ENCODE measurements at places on chromosomes 5 and 9.

- peak; percentile 30 for DNase-seq
Observed at GRCh38 chr9:38088006-38088925, 19.2 kb upstream of the SHB start.

DNA sequence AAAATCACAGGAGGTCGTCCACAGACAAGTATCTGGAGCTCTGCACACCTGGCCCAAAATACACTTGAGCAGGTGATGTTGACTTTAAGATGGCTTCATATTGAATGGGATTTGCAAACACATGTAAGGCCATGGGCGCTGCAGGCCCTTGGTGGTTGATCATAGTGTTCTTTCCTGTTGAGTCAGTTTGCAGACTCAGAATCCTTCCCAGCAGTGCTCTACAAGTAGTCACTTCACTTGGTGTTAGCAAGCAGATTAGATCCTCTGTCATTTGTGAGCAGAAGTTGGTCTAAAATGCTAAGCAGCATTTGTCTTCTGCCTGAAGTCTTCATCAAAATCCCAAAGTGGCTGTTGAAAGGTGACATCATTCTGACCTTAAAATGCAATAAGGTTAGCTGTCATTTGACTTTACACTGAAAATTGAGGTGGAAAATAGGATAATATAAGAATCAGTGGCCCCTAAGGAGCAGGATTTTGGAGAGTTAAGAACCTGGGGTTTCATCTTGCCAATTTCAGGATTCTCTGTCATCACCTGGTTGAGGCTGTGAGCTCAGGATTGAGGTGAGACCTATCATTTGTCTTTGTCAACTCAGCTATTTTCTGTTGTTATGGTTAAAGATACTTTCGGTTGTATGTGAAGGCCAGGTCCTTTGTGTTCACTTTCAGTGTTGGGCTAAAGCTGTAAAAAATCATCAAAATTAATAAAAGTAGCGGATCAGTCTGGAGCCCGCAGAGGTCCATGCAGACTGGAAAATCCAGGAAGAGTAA is 114.5 kb downstream of the LRRC70 start:
- DNase-seq, result no peak

- DNase-seq, result no peak
Observed at GRCh38 chr5:28164568-28164967, 1126.2 kb upstream of the CDH9 start.

DNA sequence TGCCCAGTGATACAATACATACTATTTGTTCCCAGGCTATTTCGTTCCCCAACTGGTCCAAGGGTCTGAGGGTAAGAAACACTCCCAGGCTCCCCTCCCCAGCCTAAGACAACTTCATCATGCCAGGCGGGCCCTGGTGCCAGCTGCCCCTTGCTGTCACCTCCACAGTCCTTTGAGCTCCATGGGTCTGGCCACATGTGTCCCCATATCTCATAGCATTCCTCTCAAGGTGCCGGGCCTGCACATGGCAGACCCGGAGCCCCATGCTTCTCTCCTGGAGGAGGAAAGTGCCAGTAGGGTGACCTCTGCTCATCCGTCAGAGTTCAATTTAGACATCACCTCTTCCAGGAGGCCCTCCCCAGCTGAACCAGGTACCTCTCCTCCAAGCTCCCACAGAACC is 120.5 kb downstream of the C5orf15 start:
- no peak for DNase-seq

DNA sequence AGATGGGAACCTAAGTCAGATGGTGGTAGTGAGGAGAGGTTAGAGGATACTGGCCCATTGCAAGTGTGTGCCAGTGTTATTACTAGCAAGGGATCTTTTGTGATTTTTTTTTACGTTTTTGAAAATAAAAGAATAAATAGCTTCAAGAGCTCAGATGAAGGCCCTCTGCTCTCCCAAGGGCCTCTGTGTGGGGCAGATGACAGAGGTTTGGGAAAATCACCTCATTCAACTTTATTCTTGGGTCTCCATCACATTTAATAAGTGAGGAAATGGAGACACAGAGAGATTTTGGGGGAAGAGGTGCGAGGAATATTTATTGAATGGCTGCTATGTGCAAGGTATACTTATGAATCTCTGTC is 10.1 kb upstream of the TRAF1 start:
- no peak for DNase-seq

GRCh38 chr5:175116466-175117048 is 327.4 kb downstream of the DRD1 start:
- no peak for DNase-seq

GRCh38 chr5:56986626-56986947 is 34.7 kb upstream of the MIER3 start:
- no peak for DNase-seq

GRCh38 chr9:21728781-21729180 is 73.7 kb upstream of the MTAP start:
- no peak for DNase-seq

DNA sequence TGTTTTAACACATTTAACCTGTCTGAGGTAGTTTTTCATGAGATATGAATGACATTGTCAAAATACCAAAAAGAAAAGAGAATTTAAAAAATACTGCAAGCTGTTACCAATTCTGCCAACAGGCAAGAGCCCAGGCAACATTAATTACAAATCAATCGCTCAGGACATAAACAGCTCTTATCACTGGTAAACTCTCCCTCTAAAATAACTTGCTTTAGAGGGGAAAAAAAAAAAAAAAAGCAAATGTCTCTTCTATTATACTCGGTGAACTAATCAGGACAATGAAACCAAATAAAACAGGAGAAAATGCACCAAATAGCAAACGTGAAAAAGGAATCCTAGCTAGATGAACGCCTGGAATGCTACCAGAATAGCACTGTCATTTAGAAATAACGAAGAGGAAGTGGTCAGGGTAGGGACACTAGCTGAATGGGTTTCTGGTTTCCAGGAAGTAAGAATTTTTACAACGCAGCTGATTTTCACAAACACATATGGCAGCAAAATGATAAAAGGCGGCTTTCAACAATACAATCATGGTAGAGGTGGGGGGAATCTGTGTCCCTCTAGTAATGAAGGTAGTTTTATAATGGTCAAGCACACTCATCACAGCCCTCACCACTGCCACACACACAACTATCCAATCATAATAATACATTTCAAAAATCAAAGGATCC is 94.9 kb downstream of the DENND1A start:
- no peak for DNase-seq

GRCh38 chr9:29211580-29212396 is 1638.5 kb upstream of the C9orf72 start:
- DNase-seq, result peak; percentile 16

GRCh38 chr5:42590566-42590965 is 166.1 kb upstream of the CCDC152 start:
- no peak for DNase-seq

GRCh38 chr9:84736536-84736935 is 67.0 kb downstream of the NTRK2 start:
- DNase-seq, result no peak

DNA sequence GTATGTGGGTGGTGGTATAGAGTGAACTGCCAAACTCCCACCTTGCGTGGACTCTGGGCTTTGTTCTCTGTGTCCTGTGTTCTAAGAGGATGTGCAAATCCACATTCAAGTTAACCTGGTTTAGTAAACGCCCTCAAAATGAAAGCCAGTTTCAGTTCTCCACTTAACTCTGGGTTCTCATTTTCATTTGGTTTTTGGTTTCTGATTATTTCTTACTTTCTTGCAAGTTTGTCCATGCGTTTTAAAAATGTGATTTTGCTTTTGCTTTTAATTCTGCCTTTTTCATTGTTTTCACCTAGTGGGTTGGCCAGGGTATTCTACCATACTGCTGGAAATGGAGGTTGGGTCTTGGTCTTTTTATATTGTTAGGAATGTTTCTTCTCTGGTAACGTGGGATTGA is 38.2 kb downstream of the GALNT10 start:
- DNase-seq, result no peak

DNA sequence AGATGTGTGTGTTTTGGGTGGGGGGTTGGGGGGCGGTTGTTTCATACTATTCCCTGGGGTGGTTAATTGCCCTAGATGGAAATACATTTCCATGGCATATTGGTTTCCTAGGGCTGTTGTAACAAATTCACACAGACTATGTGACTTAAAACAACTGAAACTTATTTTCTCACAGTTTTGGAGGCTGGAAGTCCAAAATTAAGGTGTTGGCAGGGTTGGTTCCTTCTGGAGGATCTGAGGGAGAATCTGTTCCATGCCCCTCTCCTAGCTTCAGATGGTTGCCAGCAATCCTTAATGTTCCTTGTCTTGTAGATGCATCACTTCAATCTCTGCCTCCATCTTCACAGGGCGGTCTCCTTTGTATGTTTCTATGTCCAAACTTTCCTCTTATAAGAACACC is 353.7 kb upstream of the ACTBL2 start:
- DNase-seq, result no peak

DNA sequence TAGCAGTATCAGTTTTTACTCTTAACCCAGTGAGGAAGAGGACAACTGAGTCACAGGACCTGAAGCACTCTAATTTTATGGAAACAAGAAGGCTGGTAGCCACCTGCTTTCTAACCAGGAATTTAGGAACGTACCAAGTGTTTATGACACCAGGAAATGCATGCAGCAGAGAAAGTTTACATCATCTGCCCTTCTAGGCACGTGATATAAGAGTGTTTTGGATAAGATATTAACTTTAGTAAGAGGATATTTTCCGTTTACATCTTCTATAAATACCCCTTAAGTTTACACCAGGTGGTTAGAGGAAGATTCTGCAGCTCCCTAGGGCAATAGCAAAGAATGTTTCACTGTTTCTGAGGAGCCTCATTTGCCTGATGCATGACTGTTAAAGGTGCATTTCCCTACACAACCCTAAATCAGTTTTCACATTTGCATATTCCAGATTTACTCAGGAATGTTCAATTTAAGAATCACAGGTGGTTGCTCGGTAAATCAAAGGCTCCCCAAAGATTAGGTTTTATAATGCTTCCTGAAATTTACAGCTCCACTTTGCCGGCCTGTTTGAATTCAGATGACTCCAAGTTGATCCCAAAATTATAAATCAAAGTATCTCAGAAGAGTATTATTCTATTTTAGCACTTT is 1.8 kb downstream of the TSC1 start:
- DNase-seq, result no peak

GRCh38 chr5:135834639-135835529 is at the start of gene SLC25A48:
SLC25A48 (plus strand) TSS chr5:135834663; CDS start chr5:135834848, 185 bp downstream.
- DNase-seq, result no peak

- no peak for DNase-seq
Observed at GRCh38 chr9:8784838-8785237, 985.3 kb upstream of the DMAC1 start.

DNA sequence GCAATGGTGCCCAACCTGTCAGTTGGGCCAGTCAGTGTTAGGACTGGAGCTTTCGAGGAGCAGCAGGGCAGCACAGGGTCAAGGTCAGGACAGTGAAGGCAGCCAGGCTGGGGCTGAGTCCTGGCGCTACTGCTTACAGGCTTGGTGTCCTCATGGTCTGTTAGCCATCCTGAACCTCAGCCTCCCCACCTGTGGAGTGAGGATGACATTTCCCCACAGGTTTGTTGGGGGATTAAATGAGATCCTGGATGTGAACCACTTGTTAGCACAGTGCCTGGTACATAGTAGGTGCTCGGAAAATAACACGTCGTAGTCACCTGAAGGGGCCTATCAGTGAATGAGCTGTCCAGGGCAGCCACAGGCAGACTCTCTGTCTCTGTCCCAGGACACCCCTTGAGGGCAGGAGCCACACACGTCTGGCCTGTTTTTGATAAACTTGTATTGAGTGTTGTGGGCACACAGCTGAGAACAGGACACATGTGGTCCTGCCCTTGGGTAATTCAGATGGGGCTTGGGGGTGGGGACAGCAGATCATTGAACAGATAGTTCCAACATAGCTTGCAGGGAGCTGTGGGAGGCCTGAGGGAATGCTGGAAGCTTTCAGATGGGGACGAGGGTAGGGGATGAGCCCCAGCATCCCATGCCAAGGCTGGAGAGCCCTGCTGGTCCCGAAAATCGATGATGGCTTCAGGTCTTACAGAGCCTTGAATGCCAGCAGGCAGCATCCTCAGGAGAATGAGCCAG is 69.3 kb downstream of the AMBP start:
- DNase-seq, result no peak

DNA sequence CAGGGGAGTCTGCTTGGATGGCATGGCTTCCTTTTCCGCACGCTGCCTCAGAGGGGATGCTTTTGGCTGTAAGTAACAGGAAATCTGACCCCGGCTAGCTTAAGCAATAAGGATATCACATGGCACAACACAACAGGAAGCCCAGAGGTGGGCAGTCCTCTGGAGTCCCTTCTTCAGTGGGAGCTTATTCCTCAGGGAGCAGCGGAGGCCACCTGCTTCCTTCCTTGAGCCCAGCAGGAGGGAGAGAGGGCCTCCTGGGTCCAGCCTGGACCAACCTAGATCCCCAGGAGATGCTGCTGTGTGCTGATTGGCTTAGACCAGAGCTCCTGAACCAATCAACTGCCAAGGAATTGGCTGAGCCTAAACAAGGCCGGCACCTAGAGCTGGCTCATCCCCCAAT is 66.3 kb downstream of the C9orf50 start:
- no peak for DNase-seq

DNA sequence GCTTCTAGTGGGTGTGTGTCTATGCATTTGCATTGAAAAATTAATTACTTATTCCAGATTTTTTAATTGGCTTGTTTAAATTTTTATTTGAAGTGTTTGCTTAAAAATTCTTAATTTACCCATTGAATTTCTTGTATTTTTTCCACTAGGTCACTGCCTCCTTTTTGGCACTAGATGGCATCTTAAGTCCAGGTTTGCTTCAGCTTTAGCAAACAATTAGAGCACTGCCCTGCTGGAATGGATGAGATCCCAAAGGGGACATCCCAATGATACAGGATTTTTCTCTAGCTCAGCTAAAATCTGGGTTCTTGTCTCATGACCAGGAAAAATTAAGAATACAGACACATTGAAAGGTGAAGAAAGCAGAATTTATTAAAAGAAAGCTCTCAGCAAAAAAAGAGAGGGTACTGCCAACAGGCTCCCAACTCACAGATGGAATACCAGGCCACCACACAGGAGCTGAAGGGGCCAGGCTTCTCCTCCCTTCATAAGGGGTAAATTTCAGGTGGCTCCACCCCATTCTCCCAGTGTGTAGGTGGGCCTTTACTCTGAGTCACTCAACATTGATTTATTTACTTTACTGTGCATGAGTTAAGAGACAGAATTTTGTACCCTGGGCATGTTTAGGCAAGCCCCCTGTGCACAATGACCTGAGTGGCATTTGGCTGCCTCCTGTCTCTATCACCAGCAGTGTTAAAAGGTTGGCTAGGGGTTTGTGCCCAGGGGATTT is 532.4 kb downstream of the ANXA1 start:
- no peak for DNase-seq

DNA sequence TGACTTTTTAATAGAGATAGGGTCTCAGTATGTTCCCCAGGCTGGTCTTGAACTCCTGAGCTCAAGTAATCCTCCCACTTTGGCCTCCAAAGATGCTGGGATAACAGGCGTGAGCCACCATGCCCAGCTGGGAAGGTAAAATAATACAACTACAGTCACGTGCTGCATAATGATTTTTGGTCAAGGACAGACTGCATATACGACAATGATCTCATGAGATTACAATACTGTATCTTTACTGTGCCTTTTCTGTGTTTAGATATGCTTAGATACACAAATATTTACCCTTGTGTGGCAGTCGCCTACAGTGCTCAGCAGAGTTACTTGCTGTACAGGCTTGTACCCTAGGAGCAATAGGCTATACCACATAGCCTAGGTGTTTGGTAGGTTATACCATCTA is 14.2 kb upstream of the IRF1 start:
- DNase-seq, result no peak

- no peak for DNase-seq
Observed at GRCh38 chr9:137580209-137580953, 1.7 kb upstream of the DPH7 start.
